A549 treated with GW870086 at 1 μM for 4 hours (cell line): ENCODE measurements at places on chromosomes 12 and 14. TPM values are rescaled to one million over a fixed set of nuclear protein-coding genes. Genes with fewer than 3 reads are reported as not detected.

The KCNA1 gene
- not detected in 5 replicates for total RNA-seq

The FANCM gene
- 4.6 to 7.0 TPM (median 5.8 TPM) in 5 replicates for total RNA-seq

The KCNK10 gene
- total RNA-seq = not detected in 5 replicates

The STAC3 gene
- total RNA-seq = 0.15 to 0.49 TPM (median 0.26 TPM) in 5 replicates

The CMA1 gene
- not detected in 5 replicates for total RNA-seq

The FBLN5 gene
- 2.7 to 3.3 TPM (median 3.1 TPM) in 5 replicates for total RNA-seq

The ADIPOR2 gene
- 48.3 to 53.7 TPM (median 51.8 TPM) in 5 replicates for total RNA-seq

The CFAP73 gene
- total RNA-seq = 0.09 to 0.37 TPM (median 0.12 TPM) in 4 of 5 replicates, not detected in the other

The DNAL1 gene
- total RNA-seq = 8.9 to 14.2 TPM (median 10.6 TPM) in 5 replicates

The FOXA1 gene
- 5.8 to 9.1 TPM (median 8.0 TPM) in 5 replicates for total RNA-seq

The DIO3 gene
- 0.06 to 0.08 TPM (median 0.07 TPM) in 4 of 5 replicates, not detected in the other for total RNA-seq

The RAD9B gene
- 0.09 to 0.61 TPM (median 0.29 TPM) in 5 replicates for total RNA-seq

The GALC gene
- total RNA-seq = 10.9 to 14.5 TPM (median 12.1 TPM) in 5 replicates

The ITGA7 gene
- 0.90 to 1.6 TPM (median 1.1 TPM) in 5 replicates for total RNA-seq

The SBNO1 gene
- total RNA-seq = 16.5 to 26.5 TPM (median 23.8 TPM) in 5 replicates

The ANKS1B gene
- 0.37 to 0.67 TPM (median 0.58 TPM) in 5 replicates for total RNA-seq

The ETNK1 gene
- total RNA-seq = 29.0 to 38.1 TPM (median 35.5 TPM) in 5 replicates

The SERPINA10 gene
- total RNA-seq = 0.03 TPM in 1 of 5 replicates, not detected in the others

The SIX4 gene
- total RNA-seq = 1.3 to 3.6 TPM (median 2.9 TPM) in 5 replicates

The ATXN7L3B gene
- 12.2 to 16.3 TPM (median 16.2 TPM) in 5 replicates for total RNA-seq

The FAM186B gene
- total RNA-seq = 0.08 to 0.16 TPM (median 0.13 TPM) in 4 of 5 replicates, not detected in the other

The CHFR gene
- total RNA-seq = 19.7 to 24.4 TPM (median 22.6 TPM) in 5 replicates

The GLIPR1L1 gene
- not detected in 5 replicates for total RNA-seq

The AMN1 gene
- 8.1 to 12.2 TPM (median 8.9 TPM) in 5 replicates for total RNA-seq
